ENCODE measurements at places on chromosomes 2 and 18.

DNA sequence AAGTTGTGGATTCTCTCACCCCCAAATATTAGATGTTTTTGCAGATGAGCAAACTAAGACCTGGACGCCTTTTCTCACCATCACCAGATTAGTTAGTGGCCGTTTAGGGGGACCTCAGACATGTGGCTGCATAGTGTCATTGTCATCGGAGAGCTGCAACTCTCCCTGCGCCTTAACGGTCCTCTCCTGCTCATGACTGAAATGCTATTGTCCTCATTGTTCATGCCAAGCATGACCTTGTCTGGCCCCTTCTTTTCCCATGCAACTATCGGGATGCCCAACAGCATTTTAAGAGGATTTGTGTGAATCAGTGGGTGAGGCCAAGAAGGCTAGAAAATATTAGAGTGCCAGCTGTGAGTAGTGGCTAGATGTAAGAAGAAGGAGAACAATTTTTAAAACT, 174.2 kb downstream of the SOCS6 start:
- DNase-seq: no peak

DNA sequence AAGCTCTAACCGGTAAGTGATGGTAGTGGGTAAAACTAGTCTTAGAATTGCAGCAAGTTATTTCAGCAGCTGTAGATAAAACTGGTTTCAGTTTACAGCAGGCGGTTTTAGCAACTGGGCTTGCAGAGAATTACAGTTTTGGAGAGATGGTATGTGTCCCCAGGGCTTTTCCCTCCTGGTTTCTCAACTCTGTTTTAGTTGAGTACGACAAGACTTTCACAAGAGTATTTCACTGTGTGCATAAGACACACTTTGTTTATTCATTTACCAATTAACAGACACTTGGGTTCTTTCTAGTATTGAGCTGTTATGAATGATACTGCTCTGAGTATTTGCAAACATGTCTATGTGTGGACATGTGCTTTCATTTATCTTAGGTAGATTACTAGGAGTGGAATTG, 65.6 kb upstream of the RFX8 start:
- no peak for DNase-seq

GRCh38 chr18:21265971-21266673, 24.1 kb downstream of the GREB1L start:
- no peak for DNase-seq

DNA sequence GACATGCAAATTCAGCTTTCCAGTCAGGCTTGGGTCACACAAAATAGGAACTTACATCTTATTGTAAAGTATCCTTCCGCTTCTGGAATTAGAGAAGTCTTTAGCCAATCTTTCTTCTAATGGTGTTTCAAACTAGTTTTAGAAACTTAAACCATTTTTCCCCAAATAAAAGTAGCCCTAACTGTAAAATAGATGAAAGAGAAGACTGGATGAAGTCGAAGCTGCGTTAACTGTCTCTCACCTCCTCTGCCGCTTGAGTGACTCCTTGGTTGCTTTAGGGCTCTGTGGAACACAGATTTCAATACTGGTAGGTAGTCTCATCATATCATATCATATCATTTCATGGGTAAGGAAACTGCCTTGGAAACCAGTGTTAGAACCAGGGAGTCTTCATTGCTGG, 498.4 kb downstream of the XIRP2 start:
- no peak for DNase-seq

DNA sequence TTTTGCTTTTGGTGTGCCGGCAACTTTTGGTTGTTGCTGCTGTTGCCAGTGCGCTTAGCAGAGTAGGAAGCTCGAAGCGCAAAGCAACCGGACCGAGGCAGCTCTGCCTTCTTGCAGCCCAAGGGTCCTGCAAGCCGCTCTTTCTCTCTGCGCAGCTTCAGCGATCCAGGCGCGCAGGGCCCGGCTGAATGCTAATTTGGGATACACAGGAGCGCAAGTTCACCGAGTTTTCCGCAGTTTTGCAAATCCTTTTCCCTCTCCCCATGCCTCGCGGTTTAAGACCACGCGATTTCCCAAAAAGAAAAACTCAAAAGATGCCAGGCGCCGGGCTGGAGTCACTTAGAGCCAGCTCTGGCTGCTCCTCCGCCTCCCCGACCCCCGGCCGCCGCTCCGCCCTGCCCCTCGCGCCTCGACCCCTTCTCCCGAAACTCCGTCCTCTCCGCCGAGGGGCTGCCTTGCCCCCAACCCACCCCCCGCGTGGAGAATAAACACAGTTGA, 13.5 kb upstream of the SIX3 start:
- no peak for DNase-seq

DNA sequence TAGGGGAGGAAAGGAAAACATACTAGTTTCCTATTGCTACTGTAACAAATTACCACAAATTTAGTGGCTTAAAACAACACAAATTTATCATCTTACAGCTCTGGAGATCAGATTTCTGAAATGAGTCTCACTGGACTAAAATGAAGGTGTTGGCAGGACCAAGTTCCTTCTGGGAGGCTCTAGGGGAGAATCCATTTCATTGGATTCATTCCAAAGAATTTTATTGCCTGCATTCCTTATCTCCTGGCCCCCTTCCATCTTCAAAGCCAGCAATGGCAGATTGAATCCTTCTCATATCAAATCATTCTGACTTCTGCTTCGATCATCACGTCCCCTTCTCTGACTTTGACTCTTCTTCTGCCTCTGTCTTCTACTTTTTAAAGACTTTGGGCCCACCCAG, 250.9 kb downstream of the IRS1 start:
- no peak for DNase-seq

DNA sequence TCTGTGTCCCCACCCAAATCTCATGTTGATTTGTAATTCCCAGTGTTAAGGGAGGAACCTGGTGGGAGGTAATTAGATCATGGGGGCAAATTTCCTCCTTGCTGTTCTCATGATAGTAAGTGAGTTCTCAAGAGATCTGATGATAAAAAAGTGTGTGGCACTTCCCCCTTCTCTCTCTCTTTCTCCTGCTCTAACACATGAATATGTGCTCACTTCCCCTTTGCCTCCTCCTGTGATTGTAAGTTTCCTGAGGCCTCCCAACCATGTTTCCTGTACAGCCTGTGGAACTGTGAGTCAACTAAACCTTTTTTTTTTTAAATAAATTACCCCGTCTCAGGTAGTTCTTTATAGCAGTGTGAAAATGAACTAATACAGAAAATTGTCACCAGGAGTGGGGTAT, 380.0 kb downstream of the MEIS1 start:
- no peak for DNase-seq

DNA sequence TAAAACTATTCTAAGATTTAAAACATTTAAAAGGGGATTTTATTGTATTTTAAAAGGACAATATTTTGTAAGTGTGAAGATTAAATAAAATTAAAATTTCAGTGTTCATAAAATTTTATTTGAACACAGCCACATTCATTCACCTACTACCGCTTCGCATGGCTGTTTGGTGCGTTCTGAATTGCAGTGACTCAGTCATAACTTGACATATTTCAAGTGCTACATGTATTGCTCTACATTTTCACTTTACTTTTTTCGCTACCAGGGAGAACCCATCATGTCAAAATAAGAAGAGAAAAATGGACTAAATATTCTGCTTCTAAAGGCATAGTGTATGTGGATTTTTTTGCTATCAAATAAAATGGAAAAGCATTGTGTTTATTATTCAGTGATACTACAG, 8.7 kb downstream of the PTH2R start:
- no peak for DNase-seq

DNA sequence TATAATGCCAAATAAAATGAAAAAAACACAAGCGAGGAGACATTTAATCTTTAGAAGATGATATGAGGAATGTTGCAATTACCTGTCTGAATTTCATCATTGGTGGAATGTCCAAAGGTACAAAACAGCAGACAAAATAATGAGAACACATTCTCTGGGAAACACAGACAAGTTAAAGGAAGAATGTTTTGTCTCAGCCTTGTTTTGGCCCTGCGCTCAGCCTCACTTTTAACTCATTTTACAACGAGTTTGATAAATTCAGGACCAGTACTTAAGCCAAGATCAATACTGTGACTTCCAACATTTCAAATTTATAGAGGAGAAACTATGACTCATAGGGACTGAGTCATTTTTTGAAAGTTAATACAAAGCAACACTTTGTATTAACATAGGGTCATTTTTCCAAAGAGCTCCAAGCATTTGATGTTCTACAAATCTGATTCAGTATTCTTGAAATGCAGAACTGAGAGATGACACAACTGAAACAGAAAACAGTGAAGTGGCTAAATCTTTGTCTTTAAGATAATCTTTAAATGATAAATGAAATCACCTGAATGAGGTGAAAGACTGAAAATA, 833.2 kb upstream of the CHAC2 start:
- no peak for DNase-seq

- DNase-seq: peak; percentile 56
These were observed 39.5 kb upstream of the CYP1B1 start for GRCh38 chr2:38115216-38116032.

DNA sequence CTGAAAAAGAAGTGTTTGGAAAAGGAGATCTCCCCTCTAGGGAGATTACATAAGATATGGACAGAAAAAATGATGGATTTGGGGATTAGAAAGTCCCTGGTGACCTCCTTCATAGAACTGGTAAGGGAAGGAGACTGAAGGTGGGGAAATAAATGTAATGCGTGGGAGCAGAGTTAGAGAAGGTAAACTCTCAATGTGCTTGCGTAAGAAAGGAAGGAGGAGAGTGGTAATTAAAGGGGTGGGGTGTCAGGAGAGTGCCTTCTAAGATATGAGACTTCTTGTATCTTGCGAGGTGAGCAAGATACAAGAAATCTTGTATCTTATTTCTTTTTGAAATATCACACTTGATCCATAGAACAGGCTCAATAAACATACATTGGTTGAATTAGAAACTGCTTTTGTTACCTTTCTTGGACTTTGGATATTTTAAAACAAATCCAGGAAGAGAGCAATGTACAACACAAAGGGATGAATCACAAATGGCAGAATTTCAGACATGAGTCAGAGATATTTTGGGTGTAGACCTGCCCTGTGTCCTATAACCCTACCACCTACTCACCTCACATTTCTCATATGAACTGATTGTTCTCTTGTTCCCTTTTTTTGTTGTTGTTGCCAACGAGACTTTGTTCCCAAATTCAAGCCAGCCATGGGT, 342.4 kb downstream of the INSIG2 start:
- no peak for DNase-seq
